ENCODE measurements at places on chromosomes 1 and 21. TPM values are rescaled to one million over a fixed set of nuclear protein-coding genes. Genes with fewer than 3 reads are reported as not detected.

The ADAM30 gene
- not detected for total RNA-seq

The SPTA1 gene
- total RNA-seq: under 0.01 TPM

The MOV10 gene
- total RNA-seq: 35.4 TPM

The MYCL gene
- total RNA-seq: 0.70 TPM

The CSF3R gene
- total RNA-seq: 0.15 TPM

The FCRL2 gene
- total RNA-seq: not detected

The SLC44A5 gene
- 1.7 TPM for total RNA-seq

The TGFB2 gene
- total RNA-seq: 47.4 TPM

The MEF2D gene
- 10.0 TPM for total RNA-seq

The EFNA1 gene
- total RNA-seq: 80.4 TPM

The BLACAT1 gene
- total RNA-seq: 1.0 TPM

The TNNI3K gene
- not detected for total RNA-seq

The ZNF695 gene
- total RNA-seq: 1.5 TPM

The CFHR3 gene
- total RNA-seq: not detected

The RNF186 gene
- total RNA-seq: 0.05 TPM

The GBP7 gene
- not detected for total RNA-seq

The HENMT1 gene
- 2.3 TPM for total RNA-seq

The SMIM1 gene
- not detected for total RNA-seq

The NFASC gene
- total RNA-seq: 0.17 TPM

The ADGRB2 gene
- 0.69 TPM for total RNA-seq

The PEAR1 gene
- 3.9 TPM for total RNA-seq

The PKP1 gene
- total RNA-seq: 0.15 TPM

The TMEM82 gene
- not detected for total RNA-seq

The FLG gene
- 1.7 TPM for total RNA-seq

The SV2A gene
- 1.7 TPM for total RNA-seq

The COL6A1 gene
- total RNA-seq: 52.1 TPM

The UBXN10 gene
- 2.8 TPM for total RNA-seq

Measured in renal cortical epithelial cell (primary cell).